Stimulated activated CD8-positive, alpha-beta memory T cell treated with anti-CD3 and anti-CD28 coated beads, Interleukin-2, amount 100 ng/mL, for 1 hour (primary cell): ENCODE measurements at places on chromosomes 11 and 22.
A peak's percentile ranks its signal among the peaks of the same experiment; 100 is the strongest.

GRCh38 chr11:75812542-75813040 is 2.4 kb upstream of the UVRAG start:
- DNase-seq, result no peak

DNA sequence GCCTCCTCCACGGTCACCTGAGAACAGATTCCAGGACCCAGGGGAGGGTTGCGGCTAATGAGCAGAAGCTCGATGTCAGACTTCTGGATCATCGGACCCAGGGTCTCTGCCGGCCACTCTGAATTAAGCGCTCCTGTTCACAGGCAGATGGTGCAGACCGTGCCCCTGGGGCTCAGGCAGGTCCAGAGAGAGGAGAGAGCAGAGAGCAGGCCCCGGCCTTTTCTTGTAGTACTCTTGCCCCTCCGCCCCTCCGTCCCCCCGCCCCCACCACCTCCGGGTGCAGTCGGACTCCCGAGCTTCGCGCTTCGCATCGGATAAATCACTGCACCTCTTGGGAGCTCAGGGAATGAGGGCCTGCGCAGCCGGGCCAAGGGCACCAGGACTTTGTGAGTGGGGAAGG is 50.3 kb downstream of the RPS6KA4 start:
- no peak for DNase-seq

DNA sequence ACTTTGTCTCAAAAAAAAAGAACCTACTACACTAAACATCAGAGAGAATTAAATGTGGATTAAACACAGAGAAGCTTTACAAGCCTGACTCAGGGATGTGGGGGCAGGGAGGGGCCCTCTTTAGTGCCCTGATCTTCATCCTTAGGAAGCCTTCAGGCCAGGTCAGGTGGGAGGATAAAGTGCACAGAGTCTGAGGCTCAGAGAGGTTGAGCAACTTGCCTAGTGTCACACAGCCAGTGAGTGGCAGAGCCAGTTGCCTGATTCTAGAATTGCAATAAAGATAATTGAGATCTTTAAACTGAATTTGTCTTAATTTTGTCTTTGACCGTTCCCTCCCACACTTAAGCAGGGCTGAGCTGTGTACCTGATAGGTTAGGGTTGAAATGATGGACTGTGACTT is 7.2 kb downstream of the SEC14L6 start:
- DNase-seq, result no peak

DNA sequence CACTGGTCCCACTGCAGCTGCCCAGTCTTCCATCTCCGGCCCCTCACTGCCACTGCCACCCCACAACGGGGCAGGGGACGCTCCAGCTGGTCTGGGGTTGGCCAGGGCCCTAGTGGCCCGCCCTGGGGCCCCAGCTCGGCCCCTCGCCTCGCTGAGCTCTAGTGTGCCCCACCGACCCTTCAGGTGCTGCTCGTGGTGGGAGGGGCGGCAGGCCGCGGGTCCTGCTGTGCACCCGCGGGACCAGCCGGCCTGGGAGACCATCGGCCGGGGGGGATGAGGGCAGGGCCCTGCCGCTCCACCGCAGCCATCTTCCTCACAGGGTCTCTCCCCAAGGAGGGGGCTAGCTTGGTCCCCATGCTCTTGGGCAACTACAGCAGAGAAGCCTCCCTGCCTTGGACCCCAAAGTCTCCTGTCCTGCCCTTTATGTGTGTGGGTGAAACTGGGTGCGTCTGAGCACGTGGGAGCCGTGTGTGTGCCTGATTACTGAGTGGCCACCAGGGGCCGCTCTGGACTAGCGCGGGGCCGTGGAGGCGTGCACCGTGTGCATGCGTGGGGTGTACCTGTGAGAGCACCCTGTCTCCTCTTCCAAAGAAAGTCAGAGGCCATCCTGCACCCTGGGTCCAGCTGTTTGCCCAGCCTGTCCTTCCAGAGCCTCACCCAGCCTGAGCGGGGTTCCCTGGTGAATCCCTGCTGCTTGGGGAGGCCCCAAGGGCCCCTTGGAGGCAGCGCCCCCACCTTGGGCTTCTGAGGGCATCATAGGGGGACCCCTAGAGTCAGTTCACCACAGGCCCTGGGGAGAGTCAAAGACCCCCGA is 6.0 kb upstream of the ACR start:
- DNase-seq, result peak; percentile 14

DNA sequence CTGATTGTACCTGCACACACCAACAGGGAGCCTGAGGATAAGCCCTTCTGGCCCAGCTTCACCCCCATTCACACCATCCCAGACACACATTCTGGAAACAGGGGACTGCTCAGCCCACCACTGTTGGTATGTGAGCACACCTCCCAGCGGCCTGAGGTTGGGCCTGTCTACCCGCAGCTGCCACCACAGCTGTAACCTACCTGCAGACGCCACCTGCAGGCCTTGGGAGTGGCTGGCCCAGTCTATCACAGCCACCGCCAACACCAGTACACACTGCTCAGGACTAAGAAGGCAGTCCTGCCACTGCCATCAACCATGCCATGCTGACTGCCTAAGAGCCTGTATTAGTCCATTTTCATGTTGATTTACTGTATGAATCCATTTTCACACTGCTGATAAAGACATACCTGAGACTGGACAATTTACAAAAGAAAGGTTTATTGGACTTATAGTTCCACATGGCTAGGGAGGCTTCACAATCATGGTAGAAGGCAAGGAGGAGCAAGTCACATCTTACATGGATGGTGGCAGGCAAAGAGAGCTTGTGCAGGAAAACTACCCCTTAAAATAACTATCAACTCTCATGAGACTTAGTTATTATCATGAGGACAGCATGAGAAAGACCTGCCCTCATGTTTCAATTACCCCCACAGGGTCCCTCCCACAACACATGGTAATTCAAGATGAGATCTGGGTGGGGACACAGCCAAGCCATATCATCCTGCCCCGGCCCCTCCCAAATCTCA is 30.6 kb downstream of the RSF1 start:
- DNase-seq, result no peak

DNA sequence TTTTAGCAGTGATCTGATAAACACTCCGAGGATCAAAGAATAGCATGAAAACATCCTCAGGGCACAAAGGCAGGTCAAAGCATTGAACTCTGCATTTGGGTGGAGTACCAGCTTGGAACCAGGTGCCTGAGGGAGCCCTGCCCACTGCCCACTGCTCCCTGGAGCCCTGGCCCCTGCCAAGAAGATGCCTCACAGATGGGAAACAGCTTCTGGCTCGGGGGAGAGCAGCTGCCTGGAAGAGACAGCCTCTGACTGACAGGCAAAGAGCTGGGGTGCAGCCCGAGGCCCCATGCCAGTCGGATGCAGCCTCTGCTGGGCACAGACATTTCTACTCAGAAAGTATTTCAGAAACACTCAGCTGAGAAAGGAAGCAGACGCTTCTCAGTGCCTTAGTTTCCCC is 13.2 kb downstream of the LMO1 start:
- no peak for DNase-seq

DNA sequence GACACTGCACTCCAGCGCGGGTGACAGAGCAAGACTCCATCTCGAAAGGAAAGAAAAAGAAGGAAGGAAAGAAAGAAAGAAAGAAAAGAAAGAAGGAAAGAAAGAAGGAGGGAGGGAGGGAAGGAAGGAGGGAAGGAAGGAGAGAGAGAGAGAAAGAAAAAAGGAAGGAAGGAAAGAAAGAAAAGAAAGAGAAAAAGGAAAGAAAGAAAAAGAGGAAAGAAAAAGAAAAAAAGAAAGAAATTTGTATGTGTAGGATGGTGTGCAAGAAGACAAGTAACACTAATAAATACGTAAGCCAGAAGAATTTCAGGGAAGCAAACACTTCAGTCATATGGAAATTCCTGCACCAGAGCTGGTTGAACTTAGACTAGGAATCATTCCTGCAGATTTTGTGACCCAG is 618 bp downstream of the OR8D1 start:
- DNase-seq, result no peak

DNA sequence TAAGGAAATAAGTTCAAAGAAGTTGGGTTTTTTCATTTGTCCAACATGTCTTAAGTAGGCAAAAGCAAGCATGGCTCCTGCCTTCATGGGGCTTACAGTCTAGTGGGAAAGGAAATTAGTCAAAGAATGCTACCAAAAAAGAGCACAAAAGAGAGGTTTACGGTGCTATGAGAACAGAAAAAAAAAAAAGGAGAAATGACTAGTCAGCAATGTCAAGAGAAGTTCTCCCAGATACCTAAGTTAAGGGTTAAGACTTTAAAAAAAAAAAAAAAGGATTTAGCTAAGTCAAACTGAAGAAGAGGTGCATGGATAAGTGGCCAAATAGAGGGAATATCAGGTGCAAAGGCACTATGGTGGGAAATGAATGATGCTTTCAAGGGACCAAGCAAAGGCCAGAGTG is 29.3 kb downstream of the SERGEF start:
- no peak for DNase-seq

- DNase-seq, result no peak
These were observed 19.6 kb downstream of the CD5 start for GRCh38 chr11:61121917-61122316.

DNA sequence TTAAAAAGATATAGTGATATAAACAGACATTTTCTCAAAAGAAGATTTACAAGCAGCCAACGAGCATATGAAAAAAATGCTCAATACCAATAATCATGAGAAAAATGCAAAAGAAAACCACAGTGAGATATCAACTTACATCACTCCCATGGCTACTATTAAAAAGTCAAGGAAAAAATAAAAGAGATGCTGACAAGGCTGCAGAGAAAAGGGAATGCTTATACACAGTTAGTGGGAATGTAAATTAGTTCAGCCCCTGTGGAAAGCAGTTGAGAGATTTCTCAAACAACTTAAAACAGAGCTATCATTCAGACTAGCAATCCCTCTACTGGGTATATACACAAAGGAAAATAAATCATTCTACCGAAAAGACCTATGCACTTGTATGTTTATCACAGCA is 97.1 kb upstream of the CARD18 start:
- DNase-seq, result no peak

DNA sequence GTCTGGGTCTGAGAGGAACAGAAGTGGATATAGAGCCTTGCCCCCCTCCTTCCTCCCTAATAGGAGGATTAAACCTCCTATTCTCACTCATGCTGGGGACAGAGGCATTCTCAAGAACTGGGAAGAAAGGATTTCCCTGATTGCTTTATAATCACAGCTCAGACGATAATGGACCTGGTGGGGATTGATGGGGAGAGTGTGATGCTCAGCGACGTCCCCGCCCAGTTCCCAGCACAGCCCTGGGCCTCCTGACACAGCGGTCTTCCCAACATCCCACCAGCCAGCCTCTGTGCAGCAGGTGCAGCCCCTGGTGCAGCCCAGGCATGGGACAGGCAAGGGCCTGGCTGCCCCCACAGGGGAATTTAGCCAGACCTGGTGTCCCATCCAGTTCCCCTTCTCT is 28.4 kb downstream of the TRIM29 start:
- no peak for DNase-seq

DNA sequence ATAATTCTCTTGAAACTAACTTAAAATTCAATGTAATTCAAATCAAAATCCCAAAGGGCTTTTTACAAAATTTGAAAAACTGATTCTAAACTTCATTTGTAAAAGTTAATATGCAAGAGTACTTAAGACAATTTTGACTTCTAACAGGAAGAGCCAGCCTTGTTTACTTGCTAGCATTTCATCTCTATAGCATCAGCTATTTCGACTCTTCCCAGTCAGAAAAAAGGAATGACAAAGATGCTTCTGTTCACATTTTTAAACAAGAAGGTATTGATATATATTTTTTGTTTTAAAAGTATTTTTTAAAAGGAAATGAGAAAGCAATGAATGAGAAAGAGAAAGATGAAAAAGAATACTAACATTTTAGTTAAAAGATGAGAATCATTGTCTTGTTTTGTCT is 16.4 kb downstream of the SLN start:
- DNase-seq, result no peak

DNA sequence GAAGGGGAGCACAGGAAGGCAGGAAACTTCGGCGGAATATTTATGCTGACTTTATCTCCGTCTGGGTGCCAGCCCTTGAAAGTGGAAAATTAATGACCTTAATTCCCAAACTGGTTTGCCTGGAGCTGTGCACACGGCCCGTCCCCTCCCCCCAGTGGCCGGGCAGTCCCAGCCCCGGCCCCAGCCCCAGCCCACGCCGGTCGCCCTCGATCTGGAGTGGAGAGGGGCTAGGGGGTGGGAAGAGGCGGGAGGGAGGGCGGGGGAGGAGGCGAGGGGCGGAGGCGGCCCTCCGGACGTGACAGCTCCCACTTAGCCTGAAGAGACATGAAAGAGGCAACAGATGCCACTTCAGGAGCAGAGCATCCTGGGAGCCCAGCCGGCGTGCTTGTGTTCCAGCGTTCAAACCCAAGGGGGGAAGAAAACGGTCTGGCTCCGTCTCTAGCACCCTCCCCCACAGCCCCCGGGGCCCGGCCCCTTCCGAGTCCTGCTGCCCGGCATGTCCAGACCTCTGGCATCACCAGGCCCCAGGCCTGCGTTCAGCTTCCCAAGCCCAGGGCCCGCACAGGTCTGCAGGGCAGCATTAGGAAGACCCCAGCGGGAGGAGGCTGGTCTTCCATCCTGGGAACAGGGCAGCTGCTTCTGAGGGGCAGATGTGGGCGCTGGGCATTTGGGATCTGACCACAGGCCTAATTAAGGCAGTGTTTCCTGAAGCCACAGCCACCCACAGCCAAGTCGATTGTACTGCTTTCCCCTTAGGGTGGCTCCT is 20.0 kb upstream of the LMO1 start:
- DNase-seq, result no peak

GRCh38 chr11:128039140-128040021 is 548.0 kb downstream of the ETS1 start:
- DNase-seq, result peak; percentile 60

DNA sequence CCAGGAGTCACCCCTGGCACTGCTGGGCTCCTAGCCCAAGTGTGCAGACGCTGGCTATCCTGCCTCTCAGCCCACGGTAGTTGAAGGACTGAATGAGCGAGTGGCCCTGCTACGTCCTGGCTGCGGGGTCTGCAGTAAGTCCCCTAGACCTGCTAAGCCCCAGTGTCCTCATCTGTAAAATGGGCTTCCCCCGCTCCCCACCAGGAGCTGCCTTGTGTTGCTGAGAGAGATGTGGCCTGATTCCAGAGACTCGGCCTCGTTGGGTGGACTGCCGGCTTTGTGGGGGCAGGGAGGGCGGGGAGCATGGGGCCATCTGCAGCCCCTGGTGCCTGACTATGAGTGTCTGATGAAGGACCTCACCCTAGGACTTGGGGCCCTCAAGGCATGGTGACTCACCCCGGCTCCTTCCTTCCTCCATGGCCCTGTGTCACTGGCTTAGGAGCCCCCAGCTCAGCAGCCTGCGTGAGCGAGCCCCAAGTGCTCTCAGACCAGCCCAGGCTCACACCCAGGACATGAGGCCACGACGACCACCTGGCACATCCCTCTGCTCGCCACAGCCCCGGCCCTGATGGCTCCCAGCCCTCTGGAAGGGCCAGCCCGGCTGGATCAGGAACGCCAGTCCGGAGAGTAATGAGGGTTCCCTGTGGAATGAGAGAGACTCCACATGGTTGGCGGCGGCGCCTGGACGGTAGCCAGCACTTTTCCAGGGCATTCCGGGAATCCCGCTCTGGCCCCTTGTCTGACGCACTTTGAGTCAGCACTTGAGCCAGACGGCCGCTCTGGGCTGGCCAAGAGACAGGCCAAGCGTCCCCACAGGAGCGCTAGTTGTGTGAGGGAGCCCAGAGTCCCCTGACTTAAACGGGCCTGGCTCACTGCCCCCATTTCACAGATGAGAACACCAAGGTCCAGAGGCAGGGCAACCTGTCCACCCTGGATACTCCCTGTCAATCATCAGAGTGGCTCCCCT is 50.5 kb upstream of the SHISAL1 start:
- DNase-seq, result no peak

- no peak for DNase-seq
These were observed 36.4 kb upstream of the MUC5AC start for GRCh38 chr11:1121331-1121812.
